NCI-H1092 (cell line): ENCODE measurements at places on chromosomes 12 and 14.

GRCh38 chr12:66190519-66191370, 1.7 kb downstream of the IRAK3 start:
- DNase-seq = no peak

- no peak for DNase-seq
Measured at GRCh38 chr14:98207415-98207814, 1064.6 kb downstream of the BCL11B start.

- DNase-seq = no peak
Measured at GRCh38 chr12:64666054-64666914, 56.0 kb downstream of the RASSF3 start.

- no peak for DNase-seq
Measured at GRCh38 chr14:61484826-61485584, 163.6 kb downstream of the PRKCH start.

GRCh38 chr12:87836190-87836589, 193.0 kb downstream of the C12orf50 start:
- DNase-seq = no peak

DNA sequence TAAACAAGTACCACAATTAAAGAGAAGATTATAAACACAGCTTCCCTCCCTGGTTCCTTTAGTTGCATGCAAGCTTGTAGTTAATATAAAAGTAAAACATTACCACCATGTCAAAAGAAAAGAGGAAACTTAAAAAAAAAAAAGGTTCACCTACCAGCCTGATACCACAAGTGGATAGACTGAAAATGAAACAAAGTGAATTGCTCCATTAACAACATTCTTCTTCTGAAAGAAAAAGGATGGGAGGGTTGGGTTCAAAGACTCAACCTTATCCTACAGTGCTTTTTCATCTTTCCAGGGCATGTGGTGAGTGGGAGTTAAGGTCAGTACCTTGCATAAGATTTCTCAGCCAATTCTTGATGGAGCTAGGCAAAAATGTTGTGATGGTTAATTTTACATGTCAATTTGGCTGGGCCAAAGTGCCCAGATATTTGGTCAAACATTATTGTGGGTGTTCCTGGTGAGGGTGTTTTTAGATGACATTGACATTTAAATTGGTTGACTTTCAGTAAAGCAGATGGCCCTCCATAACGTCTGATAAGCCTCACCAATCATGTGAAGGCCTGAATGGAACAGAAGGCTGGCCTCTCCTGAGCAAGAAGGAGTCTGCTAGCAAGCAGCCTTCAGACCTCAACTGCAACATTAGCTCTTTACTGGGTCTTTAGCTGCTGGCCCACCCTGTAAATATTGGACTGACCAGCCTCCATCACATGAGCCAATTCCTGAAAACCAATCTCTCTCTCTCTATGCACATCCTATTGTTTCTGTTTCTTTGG, 28.8 kb downstream of the VCPKMT start:
- no peak for DNase-seq
